ENCODE measurements at places on chromosomes 6 and 20. TPM values are rescaled to one million over a fixed set of nuclear protein-coding genes. Genes with fewer than 3 reads are reported as not detected.

The NHLRC1 gene
- 0.16 TPM for total RNA-seq

- no peaks in the 10 kb centered on the region for H3K36me3 ChIP-seq
- no peaks in the 10 kb centered on the region for H3K4me1 ChIP-seq
- H3K4me3 ChIP-seq = no peak overlapping the region
- DNase-seq = no peak
- H3K27ac ChIP-seq = no peak overlapping the region
Measured at GRCh38 chr20:53312957-53313356, 280.7 kb downstream of the ZNF217 start.

DNA sequence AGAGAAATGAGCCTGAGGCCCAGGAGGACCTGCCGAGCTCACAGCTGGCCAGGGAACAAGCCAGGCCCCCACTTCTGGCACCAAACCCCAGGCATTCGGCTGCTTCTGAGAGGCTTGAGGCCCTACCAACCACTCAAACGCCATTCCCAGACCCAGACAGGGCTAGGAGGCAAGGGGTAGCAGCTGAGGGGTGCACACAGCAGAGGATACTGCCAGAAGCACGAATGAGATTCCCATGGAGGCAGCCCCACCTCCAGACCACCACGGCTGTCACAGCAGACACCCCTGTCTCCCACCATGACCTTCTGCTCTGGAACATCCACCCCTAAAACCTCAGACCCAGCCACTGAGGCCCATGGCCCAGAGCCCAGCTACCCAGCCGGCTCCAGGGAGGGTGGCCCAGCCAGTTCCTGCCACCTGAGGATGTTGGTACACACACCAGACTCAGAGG is 36.1 kb downstream of the NTSR1 start:
- H3K4me1 ChIP-seq = peaks cover 6% of the 10 kb centered on the region
- peaks cover 11% of the 10 kb centered on the region for H3K27me3 ChIP-seq
- no peak overlapping the region for H3K4me3 ChIP-seq
- DNase-seq = no peak

- no peak overlapping the region for H3K27ac ChIP-seq
- H3K36me3 ChIP-seq = no peaks in the 10 kb centered on the region
- DNase-seq = no peak
- no peak overlapping the region for H3K4me3 ChIP-seq
- H3K27me3 ChIP-seq = peaks cover 3% of the 10 kb centered on the region
- no peaks in the 10 kb centered on the region for H3K4me1 ChIP-seq
Measured at GRCh38 chr20:62755817-62756724, 40.2 kb upstream of the MRGBP start.

DNA sequence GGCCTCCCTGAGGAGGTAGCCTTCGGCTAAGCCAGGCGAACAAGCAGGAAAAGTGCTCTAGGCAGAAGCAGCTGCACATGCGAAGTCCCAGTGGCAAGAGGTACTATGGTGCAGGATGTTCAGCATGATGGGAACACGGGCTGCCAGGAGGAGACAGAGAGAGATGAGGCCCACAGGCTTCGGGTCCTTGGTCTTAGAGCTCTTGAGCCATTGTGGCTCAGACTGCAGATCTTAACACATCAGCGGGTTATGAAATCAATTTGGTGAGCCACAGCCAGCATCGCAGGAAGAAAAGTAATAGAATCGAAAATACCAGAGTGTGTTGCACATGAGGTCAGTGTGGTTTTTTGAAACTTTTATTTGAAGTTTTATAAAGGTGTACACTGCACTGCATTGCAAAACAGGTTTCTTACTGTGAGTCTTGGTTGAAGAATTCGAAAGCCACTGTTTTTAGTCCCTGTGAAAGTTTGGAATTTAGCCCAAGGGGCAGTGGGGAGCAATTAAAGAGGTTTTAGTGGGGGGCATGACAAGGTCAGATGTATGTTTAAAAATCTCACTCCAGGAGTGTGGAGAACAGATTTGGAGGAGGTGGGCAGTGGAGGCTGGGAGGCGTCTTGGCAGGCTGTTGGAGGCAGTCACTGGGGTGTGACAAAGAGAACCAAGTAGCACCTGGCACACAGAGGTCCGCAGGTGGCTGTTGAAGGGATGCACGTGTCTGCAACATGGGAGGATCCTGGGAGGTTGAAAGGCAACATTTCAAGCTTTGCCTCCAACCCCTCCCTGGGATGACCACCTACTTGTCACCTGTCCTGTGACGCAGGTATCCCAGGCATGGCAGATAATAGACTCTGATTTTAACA is 69.3 kb downstream of the EYA2 start:
- no peak overlapping the region for H3K27ac ChIP-seq
- peaks cover 7% of the 10 kb centered on the region for H3K27me3 ChIP-seq
- no peak overlapping the region for H3K4me3 ChIP-seq
- no peak for DNase-seq
